ENCODE measurements at places on chromosomes 1 and 21.

DNA sequence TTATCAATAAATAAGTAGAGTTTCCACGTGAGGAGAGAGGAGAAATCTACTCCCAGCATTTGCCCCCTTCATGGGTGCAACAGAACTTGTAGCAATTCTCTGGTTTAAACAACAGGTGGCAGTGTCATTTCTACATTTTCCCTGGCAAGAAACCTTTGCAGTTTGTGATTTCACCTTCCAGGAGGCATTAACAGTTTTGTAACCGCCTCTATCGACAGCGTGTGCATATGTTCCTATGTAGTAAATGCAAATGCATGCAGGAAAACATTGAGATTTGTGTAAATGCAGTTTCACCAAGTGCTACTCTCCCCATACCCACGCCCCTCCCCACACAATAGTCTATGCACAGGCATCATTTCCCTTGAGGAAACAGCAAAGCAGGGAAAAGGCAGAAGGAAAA is 494.7 kb downstream of the SMYD3 start:
- ATAC-seq, result no peak

DNA sequence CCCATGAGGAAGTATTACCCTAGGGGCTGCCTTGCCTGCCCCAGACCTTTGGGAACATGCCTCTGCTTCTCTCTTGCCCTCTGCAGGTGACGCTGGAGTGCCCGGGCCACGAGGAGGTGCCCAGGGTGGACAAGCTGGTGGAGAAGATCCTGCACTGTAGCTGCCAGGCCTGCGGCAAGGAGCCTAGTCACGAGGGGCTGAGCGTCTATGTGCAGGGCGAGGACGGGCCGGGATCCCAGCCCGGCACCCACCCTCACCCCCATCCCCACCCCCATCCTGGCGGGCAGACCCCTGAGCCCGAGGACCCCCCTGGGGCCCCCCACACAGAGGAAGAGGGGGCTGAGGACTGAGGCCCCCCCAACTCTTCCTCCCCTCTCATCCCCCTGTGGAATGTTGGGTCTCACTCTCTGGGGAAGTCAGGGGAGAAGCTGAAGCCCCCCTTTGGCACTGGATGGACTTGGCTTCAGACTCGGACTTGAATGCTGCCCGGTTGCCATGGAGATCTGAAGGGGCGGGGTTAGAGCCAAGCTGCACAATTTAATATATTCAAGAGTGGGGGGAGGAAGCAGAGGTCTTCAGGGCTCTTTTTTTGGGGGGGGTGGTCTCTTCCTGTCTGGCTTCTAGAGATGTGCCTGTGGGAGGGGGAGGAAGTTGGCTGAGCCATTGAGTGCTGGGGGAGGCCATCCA is 7.8 kb upstream of the HTR6 start:
- ATAC-seq, result no peak

- no peak for ATAC-seq
These were observed 70.3 kb downstream of the CD46 start for GRCh38 chr1:207822124-207822601.

DNA sequence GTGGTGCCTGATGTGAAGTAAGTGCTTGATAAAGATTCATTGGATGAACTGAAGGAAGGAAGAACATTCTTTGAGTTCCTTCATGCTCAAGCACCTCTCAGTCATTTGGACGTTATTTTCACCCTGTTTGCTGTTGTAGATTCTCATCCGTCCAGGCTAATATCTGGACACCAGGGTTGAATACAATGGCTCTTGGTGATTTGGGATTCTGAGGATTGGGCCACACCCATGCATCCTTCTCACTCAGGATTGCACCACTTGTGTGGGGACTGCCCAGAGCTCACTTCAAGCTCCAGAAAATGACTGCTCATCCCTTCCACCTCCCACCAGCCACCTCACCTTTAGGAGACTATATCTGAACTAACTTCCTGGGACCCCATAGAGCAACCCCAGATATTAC is 117.1 kb upstream of the IPO9 start:
- ATAC-seq, result no peak

DNA sequence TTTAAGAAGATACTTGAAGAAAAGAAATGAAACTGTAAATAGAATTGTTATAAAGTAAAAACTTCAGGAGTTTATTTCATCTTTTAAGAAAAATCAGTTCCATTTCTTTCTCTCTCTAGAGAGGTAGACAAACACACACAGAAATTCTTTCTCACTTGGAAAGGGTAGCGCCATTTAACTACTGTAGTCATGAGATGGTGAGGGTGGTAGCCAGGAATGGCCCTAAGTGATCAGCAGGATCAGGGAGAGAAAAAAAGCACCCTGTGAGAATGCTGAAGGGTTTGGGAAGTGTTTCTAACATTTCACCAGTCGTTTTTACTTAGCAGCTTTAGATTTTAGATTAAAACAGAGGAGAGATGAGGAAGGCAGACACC is 205.7 kb upstream of the RUNX1 start:
- ATAC-seq, result no peak

DNA sequence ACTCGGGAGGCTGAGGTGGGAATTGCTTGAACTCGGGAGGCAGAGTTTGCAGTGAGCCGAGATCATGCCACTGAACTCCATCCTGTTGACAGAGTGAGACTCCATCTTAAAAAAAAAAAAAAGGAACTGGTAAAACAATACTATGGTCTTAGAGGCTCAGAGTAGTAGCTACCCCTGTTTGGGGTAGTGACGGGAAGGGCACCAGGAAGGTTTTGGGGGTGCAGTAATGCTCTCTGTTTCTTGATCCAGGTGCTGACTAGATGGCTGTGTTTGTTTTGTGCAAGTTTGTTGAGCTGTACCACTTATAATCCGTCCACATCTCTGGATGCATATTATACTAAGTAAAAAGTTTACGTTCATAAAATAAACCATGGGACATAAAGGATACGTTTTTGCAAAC is 765.8 kb upstream of the TPTE start:
- no peak for ATAC-seq

- no peak for ATAC-seq
These were observed 77.7 kb downstream of the ZBTB18 start for GRCh38 chr1:244128591-244129383.

GRCh38 chr1:234163267-234163919 is 209.9 kb upstream of the COA6 start:
- ATAC-seq, result no peak

GRCh38 chr1:6141592-6141991 is 38.5 kb downstream of the CHD5 start:
- peak; percentile 52 for ATAC-seq

DNA sequence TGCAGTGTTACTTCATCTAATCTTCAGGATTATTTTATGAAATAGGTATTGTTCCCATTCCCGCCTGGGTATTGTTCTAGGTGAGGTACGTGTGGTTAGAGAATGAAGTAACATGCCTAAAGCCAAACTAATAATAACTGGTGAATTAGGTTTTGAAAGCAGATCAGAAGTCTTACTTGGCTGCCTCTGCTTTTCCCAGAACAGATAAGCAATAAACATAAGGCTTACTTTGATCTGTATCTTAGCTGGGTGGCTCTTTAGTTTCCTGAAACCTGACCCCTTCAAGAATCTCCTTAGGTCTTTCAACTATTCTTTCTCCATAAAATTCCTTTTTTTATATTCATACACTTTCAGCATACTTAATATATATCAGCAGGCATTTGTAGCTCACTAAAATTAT is 65.3 kb downstream of the VAV3 start:
- no peak for ATAC-seq

DNA sequence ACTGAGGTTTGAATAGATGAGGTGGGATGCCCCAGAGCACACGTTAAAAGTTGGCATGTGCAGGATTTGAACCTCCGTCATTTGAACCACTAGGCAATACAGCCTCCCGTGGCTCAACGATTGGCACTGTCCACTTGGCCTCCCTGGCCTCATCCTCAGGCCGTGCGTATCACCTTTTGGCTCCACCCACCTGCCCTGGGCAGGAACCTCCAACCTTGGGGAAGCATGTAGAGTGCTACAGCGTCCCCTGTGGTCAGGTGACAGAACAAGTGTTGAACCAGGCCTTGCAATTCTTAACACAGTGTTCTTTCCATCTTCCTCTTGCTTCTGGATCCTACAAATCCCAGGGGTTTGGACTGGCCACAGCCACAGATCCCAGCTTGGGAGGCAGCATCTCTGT is 112.6 kb downstream of the PAX7 start:
- no peak for ATAC-seq

DNA sequence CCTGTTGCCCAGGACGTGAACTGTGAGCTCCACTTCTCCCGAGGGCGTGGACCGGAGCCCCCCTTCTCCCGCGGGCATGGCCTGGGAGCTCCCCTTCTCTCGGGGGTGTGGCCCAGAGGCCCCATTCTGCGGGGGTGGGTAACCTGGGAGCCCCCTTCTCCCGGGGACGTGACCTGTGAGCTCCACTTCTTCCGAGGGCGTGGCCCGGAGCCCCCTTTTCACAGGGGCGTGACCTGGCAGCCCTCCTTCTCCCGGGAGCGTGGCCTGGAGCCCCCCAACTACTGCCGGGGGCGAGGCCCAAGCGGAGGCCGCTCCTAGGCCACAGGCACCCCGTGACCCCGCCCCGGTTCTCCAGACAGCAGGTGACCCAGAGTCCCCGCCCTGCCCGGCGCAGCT is 320 bp downstream of the C1orf174 start:
- no peak for ATAC-seq

DNA sequence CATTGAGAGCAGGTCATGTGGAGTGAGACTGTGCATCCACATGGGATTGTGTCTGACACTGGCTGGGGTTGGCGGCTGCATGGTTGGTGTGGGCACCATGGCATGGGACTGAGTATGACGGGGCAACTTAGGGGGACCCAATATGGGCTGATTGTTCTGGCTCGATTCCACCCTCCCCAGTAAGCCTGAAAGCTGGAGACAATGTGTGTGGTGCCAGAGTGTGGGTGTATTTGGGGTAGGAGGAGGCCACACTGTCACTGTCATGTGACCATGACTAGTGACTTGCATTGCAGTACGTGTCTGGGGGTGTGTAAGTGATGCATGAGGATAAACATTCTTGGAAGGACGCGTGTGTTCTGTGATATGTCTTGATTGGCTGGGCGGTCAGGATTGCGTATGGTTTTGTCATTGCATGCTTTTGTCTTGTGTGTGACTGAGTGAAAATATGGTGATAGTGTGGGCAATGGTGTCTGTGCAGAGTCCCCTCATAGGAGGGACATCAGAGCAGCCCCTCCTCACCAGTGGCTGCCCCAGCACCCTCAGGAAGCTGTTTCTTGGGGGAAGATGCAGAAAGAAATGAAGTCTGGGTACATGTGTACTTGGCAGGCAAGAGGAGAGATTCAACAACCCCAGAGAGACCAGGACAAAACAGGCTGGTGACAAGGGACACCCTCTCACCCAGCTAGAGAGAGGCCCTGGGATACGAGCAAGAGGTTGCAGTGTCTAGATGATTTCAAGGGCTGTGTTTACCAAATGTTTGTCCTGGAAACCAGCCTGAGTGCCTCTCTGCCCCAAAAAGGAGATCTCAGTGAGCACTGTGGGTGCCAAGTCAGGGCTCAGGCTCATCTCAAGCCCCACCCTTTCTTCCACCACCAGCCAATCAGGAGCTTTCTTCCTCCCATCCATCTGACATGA is 36.3 kb downstream of the SDC3 start:
- no peak for ATAC-seq

GRCh38 chr1:25804964-25805862 is 5.2 kb downstream of the SELENON start:
- no peak for ATAC-seq

DNA sequence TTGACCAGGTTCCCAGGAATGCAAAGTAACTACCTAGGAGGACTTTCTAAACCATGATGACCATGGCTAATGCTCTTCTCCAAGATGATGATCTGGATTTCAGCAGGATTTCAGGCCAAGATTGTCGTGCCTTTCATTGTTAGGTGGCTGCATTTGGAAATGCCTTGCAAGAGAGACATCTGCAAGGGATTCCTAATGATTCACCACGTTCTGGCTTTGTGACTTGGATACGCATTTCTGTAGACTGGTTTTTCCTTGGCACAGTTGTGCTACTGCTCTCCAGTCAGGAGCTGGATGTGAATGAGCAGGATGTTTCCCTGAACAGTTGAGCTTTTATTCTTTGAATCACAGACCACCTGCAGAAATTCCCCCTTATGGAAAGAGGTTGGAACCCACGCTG is 212.4 kb downstream of the BACH1 start:
- ATAC-seq, result no peak

DNA sequence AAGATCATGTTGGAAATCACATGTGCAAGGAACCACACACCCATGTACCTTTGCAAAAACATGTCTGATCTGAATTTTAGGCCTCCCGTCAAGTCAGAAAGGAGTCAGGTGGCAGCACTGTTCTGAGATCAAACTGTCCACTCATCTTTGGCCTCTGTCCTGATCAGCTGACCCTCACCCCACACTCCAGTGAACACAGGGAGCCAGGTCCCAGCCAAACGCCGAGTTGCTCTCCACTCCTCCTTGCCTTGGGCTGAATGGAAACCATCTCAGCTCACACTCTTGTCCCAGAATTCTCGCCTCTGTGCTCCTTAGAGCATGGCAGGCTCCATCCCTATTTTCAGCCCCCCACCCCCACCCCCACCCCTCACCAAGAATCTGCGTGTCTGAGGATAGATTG is 4.6 kb upstream of the RNF186 start:
- ATAC-seq, result no peak

- ATAC-seq, result no peak
These were observed 9.7 kb downstream of the IFFO2 start for GRCh38 chr1:18946550-18947381.

- ATAC-seq, result no peak
These were observed 37.0 kb downstream of the SPAG17 start for GRCh38 chr1:118148034-118148433.

GRCh38 chr21:46182548-46183336 is 1.5 kb downstream of the SPATC1L start:
- no peak for ATAC-seq

DNA sequence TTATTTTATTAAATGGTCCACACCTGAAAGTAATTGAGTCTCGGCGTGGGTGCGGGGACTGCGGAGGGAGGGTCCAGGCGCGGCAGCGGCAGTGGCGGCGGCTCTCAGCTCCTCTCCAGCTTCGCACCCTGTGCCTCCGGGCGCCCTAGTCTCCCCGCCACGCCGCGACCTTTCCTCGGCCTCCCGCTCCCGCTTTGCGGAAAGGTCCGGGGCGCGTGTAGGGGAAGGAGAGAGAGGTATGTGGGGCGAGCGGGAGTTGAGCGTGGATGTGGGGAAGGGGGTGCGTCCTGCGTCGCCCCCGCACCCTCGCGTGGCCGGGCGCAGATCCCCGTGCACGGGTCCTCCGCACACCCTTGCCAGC is 13.4 kb upstream of the ALX3 start:
- ATAC-seq, result no peak

GRCh38 chr1:84253891-84254290 is 47.6 kb upstream of the SAMD13 start:
- no peak for ATAC-seq

- ATAC-seq, result no peak
These were observed 10.6 kb downstream of the S100B start for GRCh38 chr21:46594276-46594675.

GRCh38 chr1:46747683-46748288 is 28.9 kb upstream of the EFCAB14 start:
- ATAC-seq, result no peak
